ENCODE measurements at places on chromosomes 6 and 20.

GRCh38 chr6:31498748-31499147 is 803 bp downstream of the MICB start:
- no peak for DNase-seq

GRCh38 chr6:138592749-138593123 is 93.4 kb upstream of the NHSL1 start:
- no peak for DNase-seq

GRCh38 chr6:32288426-32288825 is 64.6 kb upstream of the NOTCH4 start:
- no peak for DNase-seq

GRCh38 chr6:92989656-92990055 is 429.7 kb downstream of the EPHA7 start:
- DNase-seq: no peak

- DNase-seq: no peak
These were observed 103.2 kb upstream of the SUPT3H start for GRCh38 chr6:45480752-45481415.

DNA sequence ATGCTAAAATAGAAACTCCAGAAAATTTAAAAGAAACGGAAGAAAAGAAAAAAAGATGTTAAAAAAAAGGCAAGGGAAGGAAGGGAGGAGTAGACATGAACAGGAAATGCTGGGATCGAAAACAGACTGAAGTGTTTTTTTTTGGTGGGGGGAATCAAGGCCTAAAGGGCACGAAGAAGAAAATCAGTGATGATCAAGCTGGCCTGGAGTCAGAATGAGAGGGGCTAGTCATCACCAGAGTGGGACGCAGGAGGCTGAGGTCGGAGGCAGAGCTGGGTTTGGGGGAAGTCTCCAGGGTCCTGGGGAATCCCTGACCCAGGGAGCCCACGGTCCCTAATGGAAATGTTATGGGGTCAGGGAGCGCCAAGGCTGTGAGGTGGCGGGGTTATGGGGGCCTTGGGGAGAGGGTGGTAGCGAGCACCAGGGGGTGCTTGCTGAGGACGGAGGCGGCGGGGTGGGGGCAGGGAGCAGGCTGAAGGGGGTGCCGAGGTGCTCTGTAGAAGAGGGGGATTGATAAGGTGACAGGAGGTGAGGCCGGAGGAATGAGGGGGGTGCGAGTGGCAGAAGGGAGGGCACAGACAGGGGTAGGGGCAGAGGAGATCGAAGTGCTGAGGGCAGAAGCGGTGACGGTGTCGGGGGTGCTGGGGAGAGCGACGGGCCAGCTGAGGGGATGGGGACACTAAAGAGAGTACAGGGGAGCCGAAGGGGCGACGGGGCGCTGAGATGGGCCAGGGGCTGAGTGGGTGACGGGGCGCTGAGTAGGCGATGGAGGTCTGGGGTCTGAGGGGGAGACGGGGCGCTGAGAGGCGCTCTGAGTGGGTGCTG is 684 bp downstream of the ZNFX1 start:
- no peak for DNase-seq

GRCh38 chr6:157763904-157764177 is 59.2 kb upstream of the SNX9 start:
- no peak for DNase-seq

- no peak for DNase-seq
These were observed 130.5 kb upstream of the EPHA7 start for GRCh38 chr6:93549868-93550267.

GRCh38 chr6:161037873-161038228 is 46.3 kb downstream of the MAP3K4 start:
- no peak for DNase-seq

- no peak for DNase-seq
These were observed 200.3 kb upstream of the KCNG1 start for GRCh38 chr20:51223183-51223720.

Measured in T-helper 22 cell (primary cell).